ENCODE measurements at places on chromosomes 16 and 17. TPM values are rescaled to one million over a fixed set of nuclear protein-coding genes. Genes with fewer than 3 reads are reported as not detected.

CHP2 gene
- total RNA-seq: 22.6 TPM

KRT33B gene
- total RNA-seq: not detected

TNP2 gene
- total RNA-seq: not detected

CPNE7 gene
- total RNA-seq: not detected

KRTAP4-12 gene
- total RNA-seq: not detected

NLE1 gene
- 13.5 TPM for total RNA-seq

SRCIN1 gene
- total RNA-seq: 4.5 TPM

MIS12 gene
- 15.0 TPM for total RNA-seq

NACA2 gene
- total RNA-seq: not detected

PERCC1 gene
- total RNA-seq: not detected

NXPH3 gene
- 17.0 TPM for total RNA-seq

All from sciatic nerve (tissue), 2 donors.